ENCODE measurements at places on chromosomes 7 and 10.

- no peak for DNase-seq
These were observed 141.5 kb upstream of the EEPD1 start for GRCh38 chr7:36011588-36011965.

GRCh38 chr10:71661060-71661622, 58.4 kb downstream of the C10orf105 start:
- DNase-seq: no peak

DNA sequence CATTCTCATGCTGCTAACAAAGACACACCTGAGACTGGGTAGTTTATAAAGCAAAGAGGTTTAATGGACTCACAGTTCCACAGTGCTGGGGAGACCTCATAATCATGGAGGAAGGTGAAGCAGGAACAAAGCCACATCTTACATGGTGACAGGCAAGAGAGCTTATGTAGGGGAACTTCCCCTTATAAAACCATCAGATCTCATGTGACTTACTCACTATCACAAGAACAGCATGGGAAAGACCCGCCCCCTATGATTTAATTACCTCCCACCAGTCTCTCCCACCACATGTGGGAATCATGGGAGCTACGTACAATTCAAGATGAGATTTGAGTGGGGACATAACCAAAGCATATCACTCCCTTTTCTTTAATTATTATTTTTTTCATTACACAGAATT, 16.6 kb downstream of the COL28A1 start:
- DNase-seq: no peak

GRCh38 chr7:105673367-105674084, 92.2 kb upstream of the EFCAB10 start:
- peak; percentile 93 for DNase-seq

DNA sequence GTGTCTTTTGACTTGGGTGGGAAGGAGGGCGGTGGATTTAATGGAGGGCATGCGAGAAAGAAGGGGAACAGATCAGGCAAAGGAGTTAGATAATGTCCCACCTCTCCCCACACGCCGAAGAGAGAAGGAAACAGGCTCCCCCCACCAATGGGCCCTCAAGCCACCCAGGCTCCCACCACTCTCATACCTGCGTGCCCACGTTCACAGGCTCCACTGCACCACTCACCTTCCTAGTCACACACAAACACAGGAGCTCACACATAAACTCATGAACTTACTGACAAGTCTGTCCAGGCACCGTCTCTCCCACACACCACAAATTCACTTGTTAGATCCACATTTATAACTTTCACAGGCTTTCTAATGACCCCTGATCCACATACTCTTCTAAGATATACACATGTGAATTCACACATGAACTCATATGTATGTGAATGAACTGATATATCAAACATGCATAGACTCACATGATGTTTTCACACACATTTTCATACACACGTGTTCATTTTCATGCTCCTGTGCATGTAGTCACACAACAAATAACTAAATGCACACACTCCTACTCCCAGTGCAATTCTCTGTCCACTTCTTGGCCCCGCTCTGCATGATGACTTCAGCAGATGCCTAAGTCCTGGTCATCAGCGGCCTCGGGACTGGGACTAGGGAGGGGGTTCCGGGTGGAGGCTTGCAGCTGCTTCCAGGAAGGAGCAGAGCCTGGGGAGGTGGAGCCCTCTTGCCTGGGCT, 1.5 kb downstream of the LZTS2 start:
- DNase-seq: no peak

DNA sequence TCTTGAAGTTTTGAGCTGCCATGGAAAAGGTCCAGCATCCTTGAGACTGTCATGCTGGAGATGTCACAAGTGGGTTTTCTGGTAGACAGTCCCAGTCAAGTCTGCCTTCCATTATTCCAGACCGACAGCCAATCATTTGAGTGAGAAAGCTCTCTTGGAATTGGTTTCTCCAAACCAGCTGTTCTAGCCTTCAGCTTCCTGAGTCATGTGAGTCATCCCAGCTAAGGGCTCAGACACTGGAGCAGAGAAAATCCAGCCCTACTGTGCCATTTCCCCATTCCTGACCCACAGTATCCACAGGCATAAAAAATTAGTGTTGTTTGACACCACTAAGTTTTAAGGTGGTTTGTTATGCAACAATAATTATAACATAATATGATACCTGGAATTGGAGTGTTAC, 219.0 kb downstream of the ADRA2A start:
- DNase-seq: no peak

- DNase-seq: no peak
These were observed 32.7 kb downstream of the ADAP1 start for GRCh38 chr7:921581-922333.

DNA sequence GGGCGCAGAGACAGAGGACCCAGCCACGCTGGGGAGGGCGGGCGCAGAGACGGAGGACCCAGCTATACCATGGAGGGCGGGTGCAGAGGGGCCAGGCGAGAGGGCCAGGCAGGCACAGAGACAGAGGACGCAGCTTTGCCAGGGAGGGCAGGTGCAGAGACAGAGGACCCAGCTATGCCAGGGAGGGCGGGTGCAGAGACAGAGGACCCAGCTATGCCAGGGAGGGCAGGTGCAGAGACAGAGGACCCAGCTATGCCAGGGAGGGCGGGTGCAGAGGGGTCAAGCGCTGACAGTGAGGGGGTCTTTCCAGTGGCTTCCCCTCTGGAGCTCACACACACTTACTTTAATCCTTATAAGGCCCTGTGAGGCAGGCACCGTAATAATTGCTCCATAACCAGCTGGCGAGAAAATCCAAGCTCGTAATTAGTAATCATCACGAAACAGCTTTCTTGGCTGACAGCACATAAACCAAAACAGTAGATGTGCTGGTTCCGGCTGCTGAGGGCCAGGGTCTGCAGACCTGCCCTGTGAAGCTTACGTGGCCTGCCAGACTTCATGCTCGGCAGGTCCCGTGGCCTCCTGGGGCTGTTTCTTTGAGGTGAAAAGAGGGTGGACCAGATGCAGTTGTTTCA, 137.2 kb downstream of the VIPR2 start:
- no peak for DNase-seq

- no peak for DNase-seq
These were observed 60.8 kb upstream of the CELF2 start for GRCh38 chr10:10956681-10957542.

DNA sequence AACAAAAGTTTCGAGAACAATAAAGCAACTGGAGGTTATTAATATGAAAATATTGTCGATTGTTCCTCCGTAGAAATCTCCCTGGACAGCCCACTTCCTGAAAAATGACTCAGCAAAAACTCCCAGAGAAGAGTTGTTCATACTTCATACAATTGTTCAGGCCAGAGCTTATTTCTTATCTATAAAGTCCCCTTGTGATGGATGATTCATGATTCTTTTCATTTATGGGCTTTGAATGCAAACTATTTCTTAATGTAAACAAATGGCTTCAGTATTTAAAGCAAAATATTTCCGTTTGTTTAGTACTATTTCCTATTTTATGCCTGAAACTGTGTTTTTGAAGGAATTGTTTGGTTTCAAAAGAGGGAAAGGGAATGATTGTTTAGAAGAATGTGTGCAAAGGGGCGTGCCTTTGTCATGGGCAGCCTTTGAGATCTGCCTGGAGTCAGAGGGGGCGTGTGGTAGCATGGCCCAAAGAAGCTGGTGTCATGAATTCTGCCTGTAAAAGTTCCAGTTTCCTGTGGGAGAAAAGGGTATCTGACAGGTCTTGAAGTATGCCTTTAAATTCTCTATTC, 26.2 kb upstream of the EXOC6 start:
- no peak for DNase-seq

DNA sequence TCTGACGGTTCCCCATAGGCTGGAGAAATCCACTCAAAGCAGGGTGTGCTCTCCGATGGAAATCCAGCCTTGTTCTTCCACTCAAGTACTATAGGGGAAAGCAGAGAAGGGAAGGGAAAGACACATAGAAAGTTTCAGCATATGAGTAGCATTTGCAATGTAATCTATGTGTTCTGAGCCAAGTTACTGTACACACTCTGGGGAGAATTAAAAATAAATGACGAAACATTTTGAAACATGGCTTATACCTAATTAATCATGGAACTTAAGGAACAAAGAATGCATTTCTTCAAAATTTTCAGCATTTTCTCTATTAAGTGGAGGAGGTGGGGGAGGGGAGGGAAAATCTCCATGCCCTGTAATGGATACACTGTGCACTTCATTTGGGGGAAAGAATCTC, 198.1 kb upstream of the HABP2 start:
- no peak for DNase-seq

- no peak for DNase-seq
These were observed 82.9 kb upstream of the PDCD4 start for GRCh38 chr10:110788620-110789385.

DNA sequence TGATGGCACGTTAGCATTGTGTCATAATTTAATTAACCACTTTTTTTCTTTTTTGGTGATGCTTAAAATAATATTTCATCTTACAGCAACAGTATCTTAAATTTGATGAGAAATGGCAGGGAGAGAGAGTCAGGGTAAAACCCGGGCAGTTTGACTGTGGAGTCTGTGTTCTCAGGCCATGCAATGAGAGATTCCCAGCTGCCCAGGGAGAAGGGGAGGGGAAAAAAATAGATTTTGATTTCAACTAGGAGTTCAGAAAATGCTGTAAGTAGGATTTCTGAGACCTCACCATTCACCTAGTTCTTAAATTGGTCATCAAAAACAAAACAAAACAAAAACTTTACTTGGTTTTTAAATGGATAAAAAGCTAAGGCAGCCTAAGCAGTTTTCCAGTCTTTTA, 37.4 kb upstream of the XPNPEP1 start:
- no peak for DNase-seq

DNA sequence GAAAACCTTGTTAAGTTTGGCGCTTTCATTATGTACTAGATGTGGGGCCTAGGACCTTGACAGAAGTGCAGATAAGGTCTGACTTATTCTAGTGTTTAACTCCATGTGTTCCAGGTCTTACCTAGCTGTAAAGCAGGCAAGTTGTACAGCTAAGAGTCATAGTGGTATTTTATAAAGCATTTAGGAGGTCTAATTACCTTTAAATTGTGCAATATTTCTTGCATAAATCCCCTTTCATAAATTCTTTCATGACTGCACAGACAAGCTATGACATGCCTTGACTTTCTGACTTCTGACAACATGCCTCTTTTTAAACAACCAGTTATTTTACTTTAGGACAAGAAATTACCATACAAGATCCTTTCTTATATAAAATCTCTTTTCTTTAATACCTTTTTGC, 151.6 kb upstream of the VSTM2A start:
- DNase-seq: no peak

- DNase-seq: no peak
These were observed 2.2 kb upstream of the FZD8 start for GRCh38 chr10:35644050-35644950.

DNA sequence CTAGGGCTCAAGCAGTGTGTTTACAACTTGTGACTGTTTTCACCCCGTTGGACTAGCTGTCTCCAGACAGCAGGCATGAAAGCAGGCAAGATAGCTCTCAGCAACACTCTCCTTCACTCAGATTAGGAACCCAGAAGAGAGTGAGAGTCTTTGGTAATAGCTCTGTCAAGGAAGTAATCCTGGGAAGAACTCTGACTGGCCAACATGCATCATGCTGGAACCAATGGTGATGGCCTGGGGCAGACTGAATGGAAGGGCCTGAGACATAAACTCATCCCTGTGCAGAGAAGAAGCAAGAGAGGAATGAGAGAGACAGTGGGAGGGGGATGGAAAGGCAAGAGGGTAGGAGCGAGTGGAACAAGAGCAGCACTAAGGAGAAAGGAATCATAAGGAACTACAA, 48.9 kb downstream of the AKR1D1 start:
- no peak for DNase-seq

DNA sequence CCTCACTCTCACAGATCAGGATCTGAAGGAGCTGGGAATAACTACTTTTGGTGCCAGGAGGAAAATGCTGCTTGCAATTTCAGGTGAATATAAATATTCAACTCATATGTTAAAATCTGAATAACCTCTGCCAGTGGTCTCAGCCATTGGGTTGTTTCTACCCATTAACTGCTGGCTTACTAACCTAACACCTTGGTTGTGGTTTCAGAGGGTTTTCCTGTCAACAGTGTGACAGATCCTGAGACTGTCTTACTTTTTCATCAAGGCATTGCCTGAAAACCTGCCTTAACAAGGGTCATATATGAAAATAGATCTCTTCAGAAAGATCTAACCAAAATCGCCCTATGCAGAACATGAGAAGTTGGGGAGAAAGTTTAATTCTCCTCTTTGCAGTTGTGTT, 307.7 kb downstream of the BICC1 start:
- no peak for DNase-seq

DNA sequence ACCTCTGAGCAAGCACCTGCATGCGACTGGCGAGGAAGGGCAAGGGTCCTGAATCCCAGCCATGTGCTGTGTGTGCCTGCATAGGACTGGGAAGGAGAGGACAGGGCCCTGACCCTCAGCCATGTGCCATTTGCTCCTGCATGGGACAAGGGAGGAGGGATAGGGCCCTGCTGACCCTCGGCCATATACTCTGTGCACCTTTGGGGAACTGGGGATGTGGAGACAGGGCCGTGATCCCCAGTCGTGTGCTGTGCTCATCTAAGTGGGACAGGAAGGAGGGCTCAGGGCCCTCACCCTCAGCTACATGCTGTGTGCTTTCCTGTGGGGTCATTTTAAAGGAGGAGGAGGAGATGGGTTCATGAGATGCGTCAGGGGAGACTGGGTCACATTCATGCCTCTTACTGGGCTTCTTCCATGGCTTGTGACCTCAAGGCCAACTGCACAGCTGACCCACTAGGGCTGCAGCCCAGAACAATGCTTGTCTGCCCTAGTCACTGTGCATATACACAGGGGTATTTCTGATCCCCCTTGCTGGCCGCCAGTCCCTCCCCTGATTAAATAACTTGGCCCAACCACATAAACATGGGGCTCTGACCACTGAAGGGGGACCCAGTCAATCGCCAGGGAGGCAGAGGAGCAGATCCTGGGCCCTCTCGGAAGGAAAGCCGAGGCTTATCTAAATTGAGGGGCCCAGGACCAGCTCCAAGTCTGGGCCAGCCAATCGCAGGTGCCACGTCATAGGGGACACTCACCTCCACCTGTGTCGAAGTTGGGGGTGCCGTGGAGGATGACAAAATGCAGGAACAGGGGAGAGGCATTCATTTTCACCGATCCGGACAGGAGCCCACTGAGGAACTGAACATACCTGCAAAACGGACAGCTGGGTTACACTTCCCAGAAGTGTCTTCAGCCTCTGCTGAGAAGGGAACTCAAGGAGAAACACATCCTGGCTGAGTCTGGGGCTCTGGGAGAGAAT, 167.3 kb downstream of the TNS3 start:
- no peak for DNase-seq

DNA sequence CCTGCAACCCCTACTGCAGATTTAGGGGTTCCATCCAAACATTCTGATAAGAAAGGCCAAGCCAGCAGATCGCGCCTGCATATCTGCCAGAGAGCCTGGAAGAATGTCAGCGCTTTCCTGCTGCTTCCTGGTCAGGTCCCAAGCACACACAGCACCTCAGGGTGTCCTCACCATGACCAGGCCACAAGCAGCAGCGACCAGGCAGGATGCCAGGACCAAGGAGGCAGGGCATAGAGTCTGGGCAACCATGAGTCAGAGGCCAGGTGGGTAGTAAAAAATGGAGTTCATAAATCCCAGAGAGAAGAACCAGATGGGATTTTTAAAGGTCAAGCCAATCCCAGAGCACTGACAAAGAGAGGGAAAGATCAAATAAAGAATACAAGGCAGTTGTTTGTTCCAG, 5.5 kb upstream of the FAM131B start:
- DNase-seq: no peak
